ENCODE measurements at places on chromosomes 1 and 21.

GRCh38 chr1:20211511-20211931 is 25.2 kb upstream of the PLA2G2C start:
- no peak for DNase-seq

- no peak for DNase-seq
Observed at GRCh38 chr1:228748431-228748830, 13.2 kb downstream of the RHOU start.

GRCh38 chr1:221487781-221488524 is 253.9 kb downstream of the DUSP10 start:
- DNase-seq: no peak

DNA sequence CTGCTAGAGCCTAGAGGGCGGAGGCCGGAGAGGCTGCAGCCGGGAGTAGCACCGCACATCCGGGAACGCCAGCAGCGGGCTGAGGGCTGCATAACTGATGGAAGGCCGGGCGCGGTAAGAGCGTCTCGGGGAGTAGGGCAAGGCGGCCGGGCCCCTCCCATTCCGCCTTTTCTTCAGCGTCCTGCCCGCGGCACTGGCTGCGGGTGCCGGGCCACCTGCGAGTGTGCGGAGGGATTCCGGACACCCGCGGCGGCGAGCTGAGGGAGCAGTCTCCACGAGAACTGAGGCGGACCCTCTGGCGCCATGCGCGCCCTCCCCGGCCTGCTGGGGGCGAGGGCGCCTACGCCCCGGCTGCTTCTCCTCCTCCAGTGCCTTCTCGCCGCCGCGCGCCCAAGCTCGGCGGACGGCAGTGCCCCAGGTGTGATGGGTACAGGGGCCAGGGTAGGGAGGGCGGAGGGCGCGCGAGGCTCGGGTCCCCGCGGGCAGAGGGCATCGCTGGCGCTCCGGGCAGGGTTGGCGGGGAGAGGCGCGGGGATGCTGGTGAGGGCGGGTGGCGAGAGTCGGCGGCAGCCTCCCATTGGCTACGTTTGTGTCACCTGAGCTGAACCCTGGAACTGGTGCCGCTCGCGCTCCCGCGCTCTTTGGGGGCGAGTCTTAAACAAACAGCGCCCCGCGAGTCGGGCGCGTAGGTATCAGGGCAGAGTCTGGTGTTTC is 334.4 kb downstream of the SRGAP2C start:
- peak; percentile 58 for DNase-seq

DNA sequence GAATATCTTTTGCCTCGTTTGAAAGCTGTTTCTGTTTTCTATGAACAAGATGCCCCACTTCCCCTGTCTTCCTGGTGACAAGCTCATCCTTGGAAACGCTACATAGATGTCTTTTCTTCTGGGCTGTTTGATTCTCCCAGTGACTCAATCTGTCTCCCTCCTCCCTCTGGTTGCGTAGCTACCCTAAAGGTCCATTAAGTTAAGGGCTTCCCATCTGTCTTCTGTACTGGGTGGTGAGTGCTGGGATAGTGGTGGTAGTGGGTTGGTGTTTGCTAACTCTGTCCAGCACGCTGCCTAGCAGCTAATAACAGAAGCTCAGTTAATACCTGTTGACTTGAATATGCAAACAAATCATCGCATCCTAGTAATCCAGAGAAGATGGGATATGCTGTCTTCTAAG is 50.2 kb upstream of the GCLM start:
- DNase-seq: no peak

DNA sequence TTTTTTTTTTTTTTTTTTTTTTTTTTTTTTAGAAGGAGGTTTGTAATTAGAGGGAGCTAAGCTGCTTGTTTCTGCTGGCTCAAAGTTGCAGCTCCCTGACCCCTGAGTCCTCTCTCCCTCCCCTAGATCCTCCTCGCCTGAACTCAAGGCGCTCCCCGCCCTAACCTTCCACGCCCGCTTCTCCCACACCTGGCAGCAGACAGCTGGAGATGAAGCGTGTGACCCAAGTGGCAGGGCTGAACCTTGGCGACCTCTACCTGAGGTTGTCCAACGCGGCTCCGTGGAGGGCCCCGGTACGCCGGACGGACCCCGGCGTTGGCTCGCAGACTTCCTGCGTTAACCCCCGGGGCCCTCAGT is 795 bp downstream of the NGF start:
- DNase-seq: no peak

GRCh38 chr1:22849770-22850169 is 122.9 kb downstream of the LACTBL1 start:
- no peak for DNase-seq

DNA sequence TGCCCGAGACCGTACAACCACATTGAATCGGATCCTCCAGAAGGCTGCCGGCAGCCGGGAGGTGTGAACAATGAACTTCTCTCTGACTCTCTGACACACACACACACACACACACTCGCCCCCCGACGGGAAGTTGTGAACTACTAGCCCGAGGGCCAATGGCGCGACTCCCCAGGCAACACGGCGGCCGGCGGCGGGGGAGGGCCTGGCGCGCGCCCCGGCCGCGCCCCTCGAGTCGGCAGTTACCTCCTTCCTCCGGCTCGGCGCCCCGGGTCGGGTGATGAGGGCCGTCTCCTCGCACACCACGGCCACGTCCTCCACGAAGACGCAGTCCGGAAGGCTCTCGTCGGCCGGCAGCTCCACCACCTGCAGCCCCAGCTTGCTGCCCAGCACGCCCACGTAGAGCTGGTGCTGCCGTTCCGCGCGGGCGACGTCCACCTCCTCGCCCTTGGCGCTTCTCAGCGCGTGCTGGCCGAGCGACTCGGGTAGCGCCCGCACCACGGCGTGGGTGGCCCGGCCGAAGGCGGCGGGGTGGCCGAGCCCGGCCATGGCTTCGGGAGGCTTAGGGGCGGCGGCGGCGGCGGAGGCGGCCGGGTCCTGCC is 361 bp downstream of the DDAH1 start:
- no peak for DNase-seq

DNA sequence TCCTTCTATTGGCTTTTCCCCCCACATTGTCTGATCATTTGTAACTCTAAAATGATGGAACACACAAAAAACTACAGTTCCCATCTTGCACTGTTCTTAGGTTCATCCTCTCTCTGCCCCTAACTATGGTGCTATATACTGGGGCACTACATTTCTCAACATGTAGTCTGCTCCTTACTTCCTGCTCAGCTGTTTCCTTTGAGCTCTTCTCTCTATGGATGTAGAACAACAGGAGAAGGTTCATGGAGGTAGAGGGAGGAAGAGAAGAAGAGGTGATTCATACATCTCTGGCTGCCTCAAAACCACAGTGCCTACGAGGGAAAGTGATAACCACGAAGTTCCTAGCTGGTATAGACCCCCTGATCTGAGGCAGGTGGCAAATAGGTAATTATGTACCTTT is 7.0 kb upstream of the C1orf146 start:
- no peak for DNase-seq

- no peak for DNase-seq
Observed at GRCh38 chr21:33751120-33751519, 108.8 kb downstream of the ITSN1 start.

DNA sequence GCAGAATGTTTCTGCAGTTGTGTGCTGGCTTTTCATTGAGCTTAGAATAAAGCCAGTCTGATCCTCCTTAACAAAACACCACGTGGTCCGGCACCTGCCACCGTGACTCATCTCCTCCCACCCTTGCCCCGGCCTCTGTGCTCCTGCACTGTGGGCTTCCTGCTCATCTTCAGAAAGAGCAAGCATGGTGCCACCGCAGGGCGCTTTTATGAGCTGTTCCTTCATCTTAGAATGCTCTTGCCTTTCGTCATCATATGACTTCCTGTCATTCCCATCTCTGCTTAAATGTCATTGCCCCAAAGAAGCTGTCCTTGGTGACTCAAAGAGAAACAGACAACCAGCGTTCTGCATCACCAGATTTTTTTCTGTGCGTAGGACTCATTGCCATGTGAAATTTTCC is 117.8 kb downstream of the HHAT start:
- peak; percentile 54 for DNase-seq

GRCh38 chr1:234505769-234506102 is 26.8 kb upstream of the TARBP1 start:
- DNase-seq: no peak

DNA sequence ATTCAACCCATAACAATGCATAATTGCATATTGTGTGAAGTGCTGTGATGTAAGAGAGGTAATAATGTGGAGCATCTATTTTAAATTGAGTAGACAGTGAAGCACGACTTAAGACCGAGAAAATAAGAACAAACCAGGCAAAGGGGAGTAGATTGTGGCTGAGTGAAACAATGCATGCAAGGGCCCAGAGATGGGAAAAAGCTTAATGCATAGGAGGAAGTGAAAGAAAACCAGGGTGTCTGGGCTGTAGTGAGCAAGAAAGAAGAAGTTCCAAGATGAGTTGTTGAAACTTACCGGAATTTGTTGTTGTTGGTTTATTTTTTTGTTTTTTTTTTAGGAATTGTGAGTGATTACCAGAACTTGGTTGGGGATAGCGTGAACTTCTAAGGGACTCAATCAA is 104.7 kb downstream of the SNX7 start:
- no peak for DNase-seq

GRCh38 chr1:95139039-95139438 is 21.9 kb downstream of the TLCD4 start:
- DNase-seq: no peak

GRCh38 chr21:19921211-19921610 is 1077.0 kb upstream of the NCAM2 start:
- no peak for DNase-seq

- no peak for DNase-seq
Observed at GRCh38 chr1:14067036-14067435, 367.0 kb downstream of the PRDM2 start.

- DNase-seq: no peak
Observed at GRCh38 chr21:45617021-45617921, 26.3 kb upstream of the PCBP3 start.

GRCh38 chr1:55554611-55555010 is 339.4 kb upstream of the USP24 start:
- DNase-seq: no peak

DNA sequence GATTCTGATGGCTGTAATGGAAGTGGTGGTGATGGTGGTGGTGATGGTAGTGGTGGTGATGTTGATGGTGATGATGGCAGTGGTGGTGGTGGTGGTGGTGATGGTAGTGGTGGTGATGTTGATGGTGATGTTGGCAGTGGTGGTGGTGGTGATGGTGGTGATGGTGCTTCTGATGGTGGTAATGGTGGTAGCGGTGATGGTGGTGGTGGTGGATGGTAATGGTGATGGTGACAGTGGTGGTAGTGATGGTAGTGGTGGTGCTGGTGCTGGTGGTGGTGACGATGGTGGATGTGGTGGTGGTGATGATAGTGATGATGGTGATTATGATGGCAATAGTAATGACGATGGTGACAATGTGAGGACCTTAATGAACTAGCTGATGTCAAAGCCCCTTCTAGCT is 35.6 kb upstream of the LRRC3 start:
- DNase-seq: no peak

Measured in activated CD8-positive, alpha-beta memory T cell treated with anti-CD3 and anti-CD28 coated beads for 1 hour (primary cell).